ENCODE measurements at places on chromosomes 7 and 10. TPM values are rescaled to one million over a fixed set of nuclear protein-coding genes. Genes with fewer than 3 reads are reported as not detected.

Gene SORBS1
- 0.58 TPM for total RNA-seq

Gene MSRB2
- 11.0 TPM for total RNA-seq

Gene TCF7L2
- total RNA-seq = 0.60 TPM

Gene MCM10
- 42.9 TPM for total RNA-seq

Gene ELOVL3
- total RNA-seq = not detected

Gene SPACDR
- total RNA-seq = 4.0 TPM

Gene MKI67
- total RNA-seq = 272 TPM

Gene EFCAB10
- total RNA-seq = not detected

Gene SRGN
- 468 TPM for total RNA-seq

Gene PTF1A
- total RNA-seq = not detected

Gene OPN4
- total RNA-seq = not detected

Gene SYT15B
- 0.20 TPM for total RNA-seq

Gene IL6
- 0.53 TPM for total RNA-seq

Gene CAMK1D
- 17.8 TPM for total RNA-seq

Gene TAS2R60
- not detected for total RNA-seq
